ENCODE measurements at places on chromosomes 7 and 10. TPM values are rescaled to one million over a fixed set of nuclear protein-coding genes. Genes with fewer than 3 reads are reported as not detected.

ELN gene
- 0.75 TPM for total RNA-seq

MYL7 gene
- 60.0 TPM for total RNA-seq

ASZ1 gene
- total RNA-seq: not detected

SSC4D gene
- total RNA-seq: 6.0 TPM

ODAD2 gene
- 0.96 TPM for total RNA-seq

STEAP1 gene
- total RNA-seq: 5.0 TPM

ECD gene
- total RNA-seq: 35.6 TPM

Data from astrocyte (in vitro differentiated cells and primary cell).